ENCODE measurements at places on chromosomes 4 and X. TPM values are rescaled to one million over a fixed set of nuclear protein-coding genes. Genes with fewer than 3 reads are reported as not detected.

Gene PWWP3B
- total RNA-seq, result 7.0 TPM

DNA sequence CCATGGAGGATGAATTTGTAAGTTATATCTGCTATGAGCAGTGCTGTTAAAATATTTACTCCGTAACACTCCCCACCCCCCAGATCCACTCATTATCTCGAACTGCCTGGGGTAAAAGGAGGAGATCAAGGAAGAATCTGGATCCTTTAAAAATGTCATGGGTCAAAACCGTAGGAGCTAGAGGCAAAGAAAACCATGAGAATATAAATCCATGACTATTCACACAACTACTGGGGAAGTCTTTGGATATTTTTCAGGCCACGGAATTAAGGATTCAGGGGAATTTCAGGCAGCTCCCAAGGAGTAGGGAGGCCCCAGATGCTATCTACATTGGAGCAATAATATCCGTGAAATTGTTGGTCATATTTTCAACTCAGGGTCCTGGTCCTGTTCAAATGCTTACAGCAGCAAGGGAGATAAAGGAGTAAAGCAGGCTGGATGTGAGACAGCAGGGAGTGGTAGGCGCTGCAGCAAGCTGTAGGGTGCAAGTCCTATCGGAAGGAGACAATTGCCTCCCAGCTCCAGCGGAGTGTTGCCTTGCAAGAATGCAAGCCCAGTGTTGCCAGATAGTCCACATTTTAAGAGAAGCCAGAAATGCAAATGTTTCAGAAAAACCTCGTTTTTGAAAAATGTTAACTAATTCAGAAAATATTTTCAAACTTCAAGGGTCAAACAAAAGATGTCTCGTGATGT is 116.2 kb upstream of the KIT start:
- DNase-seq, result no peak
- H3K36me3 ChIP-seq, result no peaks in the 10 kb centered on the region
- no peak overlapping the region for H3K4me3 ChIP-seq
- peaks cover 6% of the 10 kb centered on the region for H3K4me1 ChIP-seq
- peak overlapping the region; percentile 12 for H3K27ac ChIP-seq
- H3K27me3 ChIP-seq, result no peaks in the 10 kb centered on the region

GRCh38 chr4:138935135-138935807 is 80.3 kb upstream of the NOCT start:
- no peak for DNase-seq
- H3K27ac ChIP-seq, result no peak overlapping the region
- H3K27me3 ChIP-seq, result no peaks in the 10 kb centered on the region
- H3K4me1 ChIP-seq, result no peaks in the 10 kb centered on the region

DNA sequence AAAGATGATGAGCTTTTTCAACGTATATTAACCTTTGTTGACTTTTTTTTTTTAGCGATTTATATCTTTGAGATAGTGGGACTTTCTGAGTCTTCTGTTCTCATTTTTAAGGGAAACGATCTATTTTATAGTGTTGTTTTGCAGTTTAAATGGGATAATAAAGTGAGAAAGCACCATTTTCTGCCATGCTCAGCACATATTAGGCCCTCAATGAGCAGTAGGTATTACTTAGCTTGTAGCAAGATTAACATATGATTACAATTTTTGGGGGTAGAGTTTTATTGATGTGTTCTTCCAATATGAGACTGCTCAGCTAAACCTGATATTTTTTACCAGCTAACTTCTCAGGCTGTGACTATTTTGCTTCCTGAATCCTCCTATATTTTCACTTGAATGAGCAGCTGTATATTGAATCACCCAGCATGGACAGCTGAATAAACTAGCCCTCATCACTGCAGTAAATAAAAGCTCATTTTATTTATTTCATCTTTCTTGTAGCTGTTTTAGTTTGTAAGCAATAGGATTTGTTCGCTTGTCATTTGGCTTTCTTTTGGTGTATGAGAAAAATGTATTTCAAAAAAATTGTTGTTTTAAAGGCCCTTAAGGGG is 43.7 kb downstream of the UGT8 start:
- no peak for DNase-seq
- no peak overlapping the region for H3K4me3 ChIP-seq
- H3K27me3 ChIP-seq, result no peaks in the 10 kb centered on the region
- no peak overlapping the region for H3K27ac ChIP-seq
- H3K4me1 ChIP-seq, result no peaks in the 10 kb centered on the region

DNA sequence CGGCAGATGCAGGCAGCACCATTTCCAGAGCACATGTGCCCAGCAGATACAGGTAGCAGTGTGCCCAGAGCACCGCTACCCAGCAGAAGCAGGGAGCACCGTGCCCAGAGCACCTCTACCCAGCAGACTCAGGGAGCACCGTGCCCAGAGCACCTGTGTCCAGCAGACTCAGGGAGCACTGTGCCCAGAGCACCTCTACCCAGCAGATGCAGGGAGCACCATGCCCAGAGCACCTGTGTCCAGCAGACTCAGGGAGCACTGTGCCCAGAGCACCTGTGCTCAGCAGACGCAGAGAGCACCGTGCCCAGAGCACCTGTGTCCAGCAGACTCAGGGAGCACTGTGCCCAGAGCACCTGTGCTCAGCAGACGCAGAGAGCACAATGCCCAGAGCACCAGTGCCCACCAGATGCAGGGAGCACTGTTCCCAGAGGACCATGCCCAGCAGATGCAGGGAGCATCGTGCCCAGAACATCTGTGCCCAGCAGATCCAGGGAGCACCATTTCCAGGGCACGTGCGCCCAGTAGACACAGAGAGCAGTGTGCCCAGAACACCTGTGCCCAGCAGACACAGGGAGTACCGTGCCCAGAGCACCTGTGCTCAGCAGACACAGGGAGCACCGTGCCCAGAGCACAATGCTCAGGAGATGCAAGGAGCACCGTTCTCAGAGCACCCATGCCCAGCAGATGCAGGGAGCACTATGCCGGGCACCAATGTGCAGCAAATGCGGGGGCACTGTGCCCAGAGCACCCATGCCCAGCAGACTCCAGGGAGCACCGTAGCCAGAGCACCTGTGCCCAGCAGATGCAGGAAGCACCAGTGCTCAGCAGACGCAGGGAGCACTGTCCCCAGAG is 236.4 kb downstream of the DHRSX start:
- peak; percentile 10 for DNase-seq
- H3K4me1 ChIP-seq, result no peaks in the 10 kb centered on the region
- H3K27me3 ChIP-seq, result no peaks in the 10 kb centered on the region
- H3K4me3 ChIP-seq, result no peak overlapping the region

DNA sequence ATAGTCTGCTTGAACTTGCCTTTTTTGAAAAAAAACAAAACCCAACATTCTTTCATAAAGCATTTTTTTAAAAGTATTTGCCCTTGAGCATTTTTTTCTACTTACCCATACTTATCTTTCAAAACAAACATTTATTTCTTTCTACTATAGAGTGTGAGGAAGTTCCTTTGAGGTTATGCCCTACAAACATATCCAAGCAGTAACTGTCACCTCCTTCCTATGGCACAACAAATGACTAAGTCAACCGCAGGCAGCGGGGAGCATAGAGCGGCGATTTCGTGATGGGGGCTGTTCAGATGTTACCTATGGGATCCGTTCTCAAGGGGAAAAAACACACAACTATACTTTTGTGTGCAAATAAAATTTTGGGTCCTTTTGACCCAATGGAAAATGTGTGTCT is 19.4 kb downstream of the SPRY1 start:
- H3K4me3 ChIP-seq, result no peak overlapping the region
- DNase-seq, result no peak
- peaks cover 4% of the 10 kb centered on the region for H3K4me1 ChIP-seq
- H3K27me3 ChIP-seq, result no peaks in the 10 kb centered on the region
- H3K27ac ChIP-seq, result peak overlapping the region; percentile 33

Gene FRG2
- not detected for total RNA-seq

Gene PLP2
- total RNA-seq, result 27.9 TPM

Data from breast epithelium (tissue), 4 donors.